LHCN-M2 (cell line): ENCODE measurements at places on chromosomes 1 and 21. TPM values are rescaled to one million over a fixed set of nuclear protein-coding genes. Genes with fewer than 3 reads are reported as not detected.

DNA sequence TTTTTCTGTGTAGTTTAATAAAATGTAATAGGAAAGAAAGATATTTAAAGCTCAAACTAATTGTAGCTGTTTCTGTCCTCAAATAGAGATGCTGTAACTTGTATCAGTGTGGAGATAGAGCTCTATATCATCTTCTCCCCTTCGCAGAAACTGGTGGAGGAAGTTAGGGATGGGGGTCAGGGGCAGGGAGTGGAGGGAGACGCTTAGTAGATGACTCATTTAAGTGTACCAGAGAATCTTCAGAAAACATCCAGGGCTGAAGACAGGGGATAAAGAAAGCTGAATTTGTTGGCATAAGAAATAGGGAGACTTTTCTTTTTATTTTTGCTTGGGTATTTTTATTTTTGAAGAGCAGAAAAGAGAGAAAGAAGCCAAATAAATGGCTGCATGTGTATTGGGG is 282.6 kb upstream of the DPYD start:
- peak; percentile 50 for DNase-seq

DNA sequence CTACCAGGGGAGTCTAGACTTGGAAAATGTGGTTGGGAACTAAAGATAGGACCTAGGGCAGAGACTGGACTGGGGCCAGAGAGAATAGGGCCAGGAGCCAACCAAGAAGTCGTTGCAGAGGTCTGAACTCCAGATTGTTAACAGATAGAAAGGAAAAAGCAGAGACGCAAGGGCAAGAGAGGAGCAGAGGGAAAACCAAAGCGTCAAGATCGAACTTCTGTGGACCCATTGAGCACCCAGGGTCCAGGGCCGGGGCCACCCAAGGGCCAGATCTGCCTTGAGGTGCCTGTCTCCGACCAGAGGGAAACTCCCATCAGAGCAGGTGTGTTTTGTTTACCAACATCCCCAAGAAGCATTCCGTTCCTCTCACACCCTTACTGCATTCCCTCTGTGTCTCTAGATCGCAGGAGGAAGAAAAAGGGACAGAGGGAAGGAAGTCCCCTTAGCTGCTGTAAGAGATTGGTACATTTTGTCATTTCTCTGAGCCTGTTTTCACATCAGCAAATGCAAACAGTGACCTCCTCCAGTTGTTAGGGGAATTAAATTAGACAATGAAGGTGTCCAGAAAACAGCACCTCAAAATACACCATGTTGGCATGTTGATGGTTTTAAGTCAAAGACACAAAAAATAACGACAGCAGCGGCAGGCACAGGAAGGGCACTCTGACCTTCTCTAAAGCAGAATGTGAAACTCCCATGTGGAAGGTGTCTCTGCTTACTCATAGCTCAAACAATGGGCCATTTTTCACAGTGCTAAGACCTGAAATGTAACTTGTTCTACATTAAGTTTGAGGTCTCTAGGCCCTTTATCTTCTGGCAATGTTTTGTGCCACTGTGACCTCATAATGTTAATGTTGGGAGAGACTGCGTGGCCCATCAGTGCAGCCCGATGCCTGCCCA is 105.8 kb upstream of the RAB4A start:
- DNase-seq: no peak

DNA sequence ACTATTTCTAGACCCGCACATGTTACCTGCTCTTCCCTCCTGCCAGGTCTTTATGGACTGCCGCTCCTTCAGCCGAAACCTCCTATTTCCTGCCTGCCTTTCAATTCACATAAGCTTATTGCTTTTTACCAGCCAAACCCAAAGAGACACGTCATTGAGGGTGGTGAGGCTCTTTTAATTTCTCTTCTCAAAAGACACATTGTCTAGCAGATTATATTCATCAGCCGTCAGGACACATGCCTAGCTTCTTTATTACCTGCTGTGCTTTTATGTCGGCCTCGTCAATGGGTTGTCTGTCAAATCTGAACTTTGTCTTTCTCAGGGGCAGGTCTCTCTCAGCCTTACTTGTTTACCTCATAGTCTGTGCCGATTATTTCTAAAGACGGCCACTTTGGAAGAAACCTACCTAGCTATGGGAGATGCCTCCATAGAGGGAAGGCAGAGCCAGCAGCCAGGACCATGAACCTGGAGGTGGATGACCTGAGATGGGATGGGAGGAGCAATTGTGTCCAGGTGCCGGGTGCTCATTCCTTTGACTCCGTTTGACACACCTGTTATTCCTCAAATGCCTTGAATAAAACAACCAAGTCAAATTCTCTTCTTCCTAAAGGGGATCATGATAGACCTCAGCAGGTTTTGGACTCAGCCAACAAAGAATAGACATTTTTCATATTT is 42.0 kb downstream of the ZBTB18 start:
- no peak for DNase-seq

DNA sequence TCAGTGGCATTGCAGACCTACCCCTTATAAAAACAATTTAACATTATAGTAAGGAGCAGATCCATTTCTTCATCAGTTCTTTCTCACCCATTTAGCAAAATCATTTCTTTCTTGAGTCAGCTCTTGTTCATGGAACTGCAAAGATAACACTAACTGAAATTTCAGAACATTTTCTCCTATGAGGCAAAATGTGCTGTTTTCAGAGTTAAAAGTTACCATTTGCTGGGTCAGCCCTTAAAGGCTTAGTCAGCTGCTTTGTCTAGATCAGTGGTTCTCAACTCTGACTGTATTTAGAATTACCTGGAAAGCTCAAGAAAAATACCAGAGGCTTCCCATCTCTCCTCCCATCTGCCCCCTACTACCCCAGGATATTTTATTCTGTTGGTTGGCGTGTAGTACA is 12.2 kb downstream of the METTL13 start:
- peak; percentile 32 for DNase-seq

DNA sequence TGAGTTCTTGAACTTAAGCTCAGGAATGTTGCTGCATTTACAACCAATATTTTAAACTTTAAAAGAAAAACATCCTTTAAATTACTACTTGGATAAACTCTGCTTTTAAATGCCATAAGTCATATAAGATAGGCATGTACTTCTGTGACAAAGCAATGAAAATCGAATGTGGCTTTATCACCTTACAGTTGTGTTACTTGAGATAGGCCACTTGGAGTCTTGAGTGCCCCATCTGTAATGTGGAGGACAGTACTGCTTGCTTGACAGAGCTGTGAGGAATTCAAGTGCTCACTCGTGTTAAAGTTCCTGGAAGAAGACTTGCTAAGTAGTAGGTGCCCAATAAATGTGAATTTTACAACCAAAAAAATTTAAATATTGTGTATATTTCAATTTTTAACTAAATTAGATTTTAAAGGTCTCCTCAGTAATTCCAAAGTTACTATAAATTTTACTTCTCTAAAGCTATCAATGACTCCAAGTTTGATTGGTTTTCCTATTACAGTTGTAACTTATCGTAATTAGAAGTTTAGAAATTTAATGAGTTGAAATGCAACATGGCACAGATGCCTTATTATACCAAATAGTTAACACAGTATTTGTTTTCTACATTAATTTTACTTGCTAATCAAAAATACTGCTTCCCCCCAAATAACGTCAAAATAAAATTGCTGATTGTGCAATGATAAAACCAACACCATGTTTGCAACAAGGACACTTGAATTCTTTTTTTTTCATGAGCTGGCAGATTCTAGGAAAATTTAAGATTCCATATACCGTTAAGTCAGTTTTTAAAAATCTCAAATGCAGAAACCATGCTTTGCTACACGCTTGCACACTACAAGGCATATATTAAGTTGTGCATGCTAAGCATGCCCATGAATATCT is 21.8 kb downstream of the PSMB2 start:
- no peak for DNase-seq

GRCh38 chr1:31576201-31576669 is at the start of gene TINAGL1:
Gene TINAGL1 (plus strand): TSS chr1:31576515. CDS start chr1:31577149, 634 bp downstream.
- DNase-seq: no peak

DNA sequence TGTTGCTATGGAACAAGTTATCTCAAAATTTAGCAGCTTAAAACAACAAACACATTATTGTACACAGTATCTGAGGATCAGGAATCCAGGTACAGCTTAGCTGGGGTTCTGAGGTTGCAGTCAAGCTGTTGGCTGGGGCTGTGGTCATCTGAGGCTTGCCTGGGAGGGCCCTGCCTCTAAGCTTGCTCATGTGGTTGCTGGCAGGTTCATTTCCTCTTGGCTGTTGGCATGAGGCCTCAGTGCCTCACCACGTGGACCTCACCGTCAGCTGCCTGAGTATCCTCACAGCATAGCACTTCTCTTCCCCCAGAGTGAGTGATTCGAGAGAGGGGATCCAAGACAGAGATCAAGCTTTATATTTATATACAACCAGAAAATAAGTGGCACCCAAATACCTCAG is 18.6 kb downstream of the NTPCR start:
- DNase-seq: no peak

GRCh38 chr1:65509912-65510680 is 89.6 kb downstream of the LEPR start:
- peak; percentile 84 for DNase-seq

Gene ALPL
- total RNA-seq: 128 and 138 TPM in 2 replicates

GRCh38 chr1:186985889-186986491 is 157.2 kb downstream of the PLA2G4A start:
- DNase-seq: peak; percentile 35

- DNase-seq: no peak
Observed at GRCh38 chr1:104459886-104460285, 710.2 kb downstream of the AMY1C start.

GRCh38 chr1:37124501-37124900 is 90.2 kb upstream of the GRIK3 start:
- no peak for DNase-seq

Gene ITLN1
- total RNA-seq: not detected in 2 replicates

DNA sequence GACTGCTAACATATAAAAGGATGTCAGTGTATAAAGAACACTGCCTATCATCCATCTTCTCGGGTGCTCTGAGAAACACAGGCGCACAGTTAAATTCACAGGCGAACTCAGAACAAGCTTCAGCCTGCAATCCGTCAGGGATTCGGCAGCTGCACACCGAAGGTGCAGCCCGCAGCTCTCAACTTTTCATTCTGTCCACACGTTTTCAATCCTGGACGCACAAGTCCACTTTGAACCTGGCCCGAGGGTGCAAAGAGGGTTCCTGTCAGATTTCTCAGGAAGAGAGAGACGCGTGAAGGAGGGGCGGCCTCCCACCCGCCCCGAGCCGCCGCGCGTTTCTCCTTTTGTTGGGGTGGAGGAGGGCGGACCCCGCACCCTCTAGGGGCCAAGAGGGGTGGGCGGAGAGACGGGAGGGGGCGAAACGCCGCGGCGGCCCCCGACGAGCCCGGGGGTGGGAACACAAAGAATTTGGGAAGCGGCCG is 724 bp downstream of the DOCK7 start:
- peak; percentile 49 for DNase-seq

GRCh38 chr1:225253784-225254183 is 174.1 kb downstream of the LBR start:
- peak; percentile 72 for DNase-seq

Gene PODN
- total RNA-seq: not detected in 2 replicates

GRCh38 chr1:201053155-201053860 is 29.8 kb upstream of the KIF21B start:
- no peak for DNase-seq

DNA sequence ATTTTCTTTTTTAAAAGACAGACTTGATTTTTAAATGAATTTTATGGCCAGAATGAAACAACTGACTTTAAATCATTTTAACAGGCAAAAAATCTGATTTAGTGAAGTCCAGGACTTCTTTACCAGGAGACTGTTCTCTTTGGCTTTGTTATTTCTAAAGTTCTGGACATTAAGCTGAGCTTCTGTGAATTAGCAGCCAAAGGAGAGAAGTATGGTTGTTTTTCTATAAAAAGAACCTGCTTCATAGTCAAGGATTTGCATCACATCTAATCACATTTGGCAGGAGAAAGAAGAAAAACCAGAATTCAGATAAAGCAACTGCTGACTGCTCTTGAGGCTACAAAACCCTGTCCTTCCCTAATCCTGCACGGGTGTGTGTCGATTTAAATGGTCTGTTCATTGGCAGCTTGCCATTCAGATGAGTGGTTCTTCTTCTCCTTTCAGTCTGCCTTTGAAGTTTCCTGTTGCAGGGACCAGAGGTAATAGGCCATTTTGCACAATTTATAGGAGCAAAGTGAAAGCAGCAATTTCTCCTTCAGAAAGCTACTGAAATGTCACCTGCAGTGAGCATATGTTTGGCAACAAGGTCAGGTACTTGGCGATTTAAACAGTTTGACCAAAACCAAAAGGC is 215.4 kb downstream of the OLFM3 start:
- peak; percentile 38 for DNase-seq

Gene CELA3B
- total RNA-seq: not detected in 2 replicates

DNA sequence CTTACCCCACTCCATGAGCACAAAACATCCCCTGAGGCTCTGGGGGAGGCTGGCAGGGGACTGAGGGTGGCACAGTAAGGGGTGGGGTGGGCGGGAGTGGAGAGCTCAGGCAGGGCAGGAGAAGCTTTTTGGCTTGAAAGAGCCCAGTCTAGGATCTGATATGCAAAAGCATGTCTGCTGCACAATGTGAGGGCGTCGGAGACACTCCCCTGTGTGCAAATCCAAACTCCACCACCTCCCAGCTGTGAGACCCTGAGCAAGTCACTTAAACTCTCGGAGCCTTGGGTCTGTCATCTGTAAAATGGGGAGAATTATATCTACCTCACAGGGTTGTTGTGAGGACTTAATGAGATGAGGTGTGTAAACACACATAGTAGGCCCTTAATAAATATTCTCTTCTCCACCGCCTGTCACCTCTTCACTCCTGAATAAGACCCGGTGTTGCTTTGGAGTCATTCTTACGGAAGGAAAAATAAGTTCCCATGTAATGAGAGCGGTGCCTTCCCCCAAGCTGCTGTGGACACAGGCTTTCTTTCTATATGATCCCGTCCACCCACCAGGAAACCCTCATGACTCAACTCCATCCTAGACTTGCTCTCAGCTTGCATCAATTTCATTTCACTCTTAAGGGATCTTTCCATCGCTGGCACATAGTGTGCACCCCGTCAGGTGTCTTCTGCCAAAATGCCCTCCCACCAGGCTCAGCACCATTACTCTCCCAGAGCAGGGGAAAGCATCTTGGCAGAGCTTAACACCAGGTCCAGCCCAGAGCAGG is 12.5 kb downstream of the KCNN3 start:
- DNase-seq: no peak

DNA sequence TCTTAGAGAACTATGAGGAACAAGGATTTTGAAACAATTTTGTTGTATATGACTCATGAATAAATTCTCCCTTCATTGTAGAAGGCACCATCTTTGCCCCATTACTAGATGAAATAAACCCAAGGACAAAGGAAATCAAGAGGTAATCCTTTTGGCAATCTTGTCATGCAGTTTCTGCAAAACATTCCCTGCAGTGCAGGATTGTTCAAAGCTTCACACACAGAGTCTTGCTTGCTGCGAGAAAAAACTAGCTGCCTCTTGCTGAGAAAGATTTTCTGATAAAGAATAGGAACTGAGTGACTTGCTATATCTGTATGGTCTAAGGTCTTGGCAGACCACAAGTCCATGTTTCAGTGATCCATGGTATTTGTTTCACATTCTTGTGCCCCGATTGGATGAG is 657.4 kb upstream of the ADGRL4 start:
- DNase-seq: no peak

DNA sequence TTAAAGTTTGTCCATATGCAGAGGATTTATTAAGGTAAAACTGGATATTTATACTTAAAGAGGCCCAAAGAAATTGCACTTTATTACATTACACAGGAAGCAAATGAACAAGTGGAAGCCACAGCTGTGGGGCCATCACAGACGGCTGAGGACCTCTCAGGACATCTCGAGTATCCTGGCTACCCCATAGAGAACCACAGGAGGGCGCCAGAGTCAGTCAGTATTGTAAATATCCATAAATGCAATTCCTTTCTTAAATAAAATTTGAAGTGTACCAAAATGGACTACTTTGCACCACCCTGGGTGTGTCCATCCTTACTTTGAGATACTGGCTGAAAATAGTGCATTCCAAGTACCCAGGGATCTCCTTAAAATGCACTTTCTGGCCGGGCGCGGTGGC is 257.2 kb downstream of the MRPL39 start:
- DNase-seq: peak; percentile 59
